ENCODE measurements at places on chromosomes 7 and 10.
A peak's percentile ranks its signal among the peaks of the same experiment; 100 is the strongest.

DNA sequence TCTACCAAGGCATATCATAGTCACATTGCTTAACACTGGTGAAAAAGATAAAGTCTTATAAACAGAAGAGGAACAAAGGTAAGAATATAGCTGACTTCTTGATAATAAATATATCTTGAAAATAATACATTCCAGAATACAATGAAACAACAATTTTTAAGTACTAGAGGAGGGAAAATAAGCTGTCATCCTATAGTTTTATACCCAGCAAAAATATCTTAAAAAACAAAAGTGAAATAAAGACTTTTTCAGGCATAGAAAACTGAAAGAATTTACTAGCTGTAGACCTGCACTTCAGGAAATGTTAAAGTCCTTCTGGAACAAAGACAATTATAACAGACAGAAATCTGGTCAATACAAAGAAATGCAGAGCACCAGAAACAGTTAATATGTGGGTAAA, 21.4 kb upstream of the MACROH2A2 start:
- DNase-seq: no peak

GRCh38 chr7:51236470-51237132, 80.0 kb downstream of the COBL start:
- no peak for DNase-seq

DNA sequence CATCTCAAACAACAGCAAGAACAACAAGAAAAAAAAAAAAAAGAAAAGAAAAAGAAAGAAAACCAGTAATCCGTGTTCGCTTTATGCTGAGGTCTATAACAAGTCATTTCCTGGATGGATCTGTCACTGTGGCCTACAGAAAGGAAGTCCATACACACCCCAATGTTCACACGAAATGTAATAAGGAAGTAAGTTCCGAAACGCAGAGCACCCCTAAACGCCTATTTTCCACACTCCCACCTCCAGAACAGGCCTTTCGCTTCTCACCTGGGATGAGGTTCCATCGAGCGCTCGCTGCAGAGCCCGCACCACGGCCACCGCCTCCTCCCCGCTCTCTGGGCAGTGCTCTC, 735 bp downstream of the ZNF394 start:
- DNase-seq: no peak

DNA sequence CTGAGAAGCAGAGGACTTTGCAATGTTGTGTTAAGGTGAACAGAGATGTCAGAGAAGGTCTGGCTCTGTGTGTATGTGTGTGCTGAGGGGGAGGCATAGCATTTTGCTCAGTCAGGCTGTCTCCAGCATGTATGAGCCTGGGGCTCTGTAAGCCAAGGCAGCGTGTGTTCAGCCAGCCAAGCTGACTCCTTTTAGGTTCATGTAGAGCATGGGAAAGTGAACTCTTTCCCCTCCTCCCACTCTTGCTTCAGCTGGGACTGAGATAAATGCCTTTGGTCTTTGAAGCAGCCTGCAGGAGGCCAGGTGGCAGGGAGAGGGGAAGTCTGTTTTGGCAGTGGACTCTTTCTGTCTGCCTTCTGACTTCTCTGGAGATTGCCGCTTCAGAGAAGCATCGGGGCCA, 3.8 kb downstream of the SFXN2 start:
- DNase-seq: no peak

- DNase-seq: no peak
These were observed 4.8 kb upstream of the HYCC1 start for GRCh38 chr7:23018750-23019149.

- no peak for DNase-seq
These were observed 150.4 kb downstream of the ACTR3B start for GRCh38 chr7:152909683-152910544.

- DNase-seq: no peak
These were observed 60.8 kb downstream of the CHN2 start for GRCh38 chr7:29255199-29255878.

DNA sequence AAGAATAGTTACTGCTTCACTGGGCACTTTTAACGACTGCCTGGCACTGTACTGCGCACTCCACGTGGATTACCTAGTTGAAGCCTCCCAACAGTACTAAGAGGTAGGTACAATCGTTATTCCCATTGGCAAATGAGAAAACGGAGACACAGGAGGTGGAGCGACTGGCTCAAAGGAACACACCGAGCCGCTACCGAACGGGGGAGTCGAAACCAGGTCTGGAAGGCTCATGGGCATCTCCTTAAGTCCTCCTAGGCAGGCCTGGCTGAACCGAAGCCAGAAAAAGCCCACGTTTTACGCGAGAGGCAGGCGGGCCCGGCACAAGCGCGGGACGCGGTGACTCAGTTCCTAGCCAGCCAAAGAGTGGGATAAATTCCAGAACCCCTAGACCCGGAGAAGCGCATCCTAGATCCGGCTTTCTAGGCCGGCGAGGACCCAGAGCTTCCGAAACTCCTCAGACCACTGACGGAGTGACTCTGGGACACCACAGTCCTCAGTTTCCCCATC, 472 bp downstream of the PDAP1 start:
- peak; percentile 40 for DNase-seq

GRCh38 chr7:138205614-138206150, 129.4 kb downstream of the AKR1D1 start:
- DNase-seq: no peak

Data from stimulated activated naive CD8-positive, alpha-beta T cell treated with anti-CD3 and anti-CD28 coated beads, Interleukin-15, Interleukin-2, amounts not matched to agents 100 U/mL and 50 U/mL, for 24 hours (primary cell).